Fibroblast of lung (primary cell): ENCODE measurements at places on chromosomes 16 and 17.

GRCh38 chr17:7606280-7606679 is 8.4 kb downstream of the FXR2 start:
- DNase-seq = no peak

- DNase-seq = peak; percentile 45
Observed at GRCh38 chr17:38867968-38868816, 1.7 kb upstream of the LASP1 start.

GRCh38 chr17:69607162-69607834 is 192.8 kb downstream of the MAP2K6 start:
- DNase-seq = peak; percentile 78

DNA sequence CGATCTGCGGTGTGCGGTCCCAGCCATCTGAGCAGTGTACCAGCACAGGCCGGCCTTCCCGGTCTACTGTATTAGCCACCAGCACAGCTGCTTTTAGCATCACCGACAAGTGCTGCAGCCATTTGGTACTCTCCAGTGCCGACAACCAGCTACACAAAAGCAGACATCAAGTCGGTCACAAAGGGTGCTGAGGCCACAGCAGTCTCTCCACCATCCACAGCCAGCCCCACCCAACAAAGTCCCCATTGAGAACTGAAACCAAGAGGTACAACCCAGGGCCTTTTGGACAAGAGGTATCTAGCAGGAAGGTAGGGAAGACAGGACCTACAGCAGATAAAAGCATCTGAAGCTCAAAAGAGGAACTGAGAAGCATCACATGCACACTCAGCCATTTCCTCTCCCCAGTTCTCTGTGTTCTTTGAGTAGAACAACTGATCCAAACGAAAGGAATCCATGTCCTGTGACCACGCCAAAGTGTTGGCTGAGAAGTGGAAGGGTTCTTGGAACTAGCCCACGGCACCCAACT is 9.5 kb downstream of the MTMR4 start:
- no peak for DNase-seq

DNA sequence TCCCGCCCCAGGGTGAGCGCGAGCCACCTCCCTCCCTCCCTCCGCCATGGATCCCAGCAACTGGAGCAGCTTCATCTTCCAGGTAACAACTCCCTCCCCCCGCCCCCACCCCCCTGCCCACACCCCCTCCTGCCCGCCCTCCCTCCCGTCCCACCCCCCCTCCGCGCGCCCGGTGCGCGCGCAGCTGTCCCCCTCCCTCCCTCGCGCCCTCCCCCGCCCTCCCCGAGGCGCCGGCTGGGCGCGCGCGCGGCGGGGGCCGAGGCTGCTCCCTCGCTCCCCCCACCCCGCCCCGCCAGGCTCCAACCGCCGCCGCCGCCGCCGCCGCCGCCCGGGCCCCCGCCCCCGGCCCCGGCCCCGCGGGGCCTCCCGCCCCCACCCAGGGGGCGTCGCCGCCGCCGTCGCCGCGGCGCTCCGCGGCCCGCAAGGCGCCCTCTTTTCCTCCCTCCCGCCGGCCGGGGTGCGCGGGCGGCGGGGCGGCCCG is at the start of gene MAZ:
Gene MAZ, plus strand, starts transcription at position 431 of the 481 bp plus-strand sequence. CDS start 173 bp downstream, outside the sequence.
- DNase-seq = peak; percentile 94

DNA sequence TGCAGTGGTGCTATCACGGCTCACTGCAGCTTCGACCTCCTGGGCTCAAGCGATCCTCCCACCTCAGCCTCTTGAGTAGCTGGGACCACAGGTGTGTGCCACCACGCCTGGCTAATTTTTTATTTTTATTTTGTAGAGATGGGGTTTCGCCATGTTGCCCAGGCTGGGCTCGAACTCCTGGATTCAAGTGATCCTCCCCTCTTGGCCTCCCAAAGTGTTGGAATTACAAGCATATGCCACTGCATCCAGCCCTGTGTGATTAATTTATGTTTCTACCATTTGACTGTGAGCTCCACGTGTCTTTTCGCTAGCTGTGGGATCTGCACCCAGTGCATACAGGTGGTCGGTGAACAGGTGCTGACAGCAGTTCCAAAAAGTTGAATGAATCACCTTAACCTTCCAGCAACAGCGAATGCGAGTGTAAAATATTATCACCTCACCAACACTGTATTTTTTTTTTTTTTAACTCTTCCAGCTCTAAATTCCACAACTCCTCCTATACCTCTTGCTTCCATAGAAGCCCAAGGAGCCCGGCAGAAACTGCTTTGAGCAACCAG is 484 bp upstream of the NUDT7 start:
- no peak for DNase-seq

- no peak for DNase-seq
Observed at GRCh38 chr17:59874376-59874775, 18.4 kb downstream of the TUBD1 start.

DNA sequence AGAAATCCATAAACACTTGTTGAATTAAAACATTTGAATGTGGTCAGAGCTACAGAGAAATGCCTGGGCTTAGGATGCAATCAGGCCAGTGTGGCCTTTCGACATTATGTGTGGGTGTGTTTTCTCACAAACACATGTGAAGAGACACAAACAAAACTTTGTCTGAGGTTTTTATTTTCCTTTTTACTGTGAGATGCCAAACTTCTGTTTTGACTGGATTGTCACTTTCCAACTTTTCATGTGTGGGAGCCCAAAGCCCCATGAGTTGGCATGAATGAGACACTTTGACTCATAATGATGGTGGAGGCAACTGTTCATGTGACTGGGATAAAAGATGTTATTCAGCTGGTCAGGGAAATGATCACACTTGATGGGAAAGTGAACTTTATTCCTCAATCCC is 71.9 kb upstream of the GAS7 start:
- DNase-seq = no peak

DNA sequence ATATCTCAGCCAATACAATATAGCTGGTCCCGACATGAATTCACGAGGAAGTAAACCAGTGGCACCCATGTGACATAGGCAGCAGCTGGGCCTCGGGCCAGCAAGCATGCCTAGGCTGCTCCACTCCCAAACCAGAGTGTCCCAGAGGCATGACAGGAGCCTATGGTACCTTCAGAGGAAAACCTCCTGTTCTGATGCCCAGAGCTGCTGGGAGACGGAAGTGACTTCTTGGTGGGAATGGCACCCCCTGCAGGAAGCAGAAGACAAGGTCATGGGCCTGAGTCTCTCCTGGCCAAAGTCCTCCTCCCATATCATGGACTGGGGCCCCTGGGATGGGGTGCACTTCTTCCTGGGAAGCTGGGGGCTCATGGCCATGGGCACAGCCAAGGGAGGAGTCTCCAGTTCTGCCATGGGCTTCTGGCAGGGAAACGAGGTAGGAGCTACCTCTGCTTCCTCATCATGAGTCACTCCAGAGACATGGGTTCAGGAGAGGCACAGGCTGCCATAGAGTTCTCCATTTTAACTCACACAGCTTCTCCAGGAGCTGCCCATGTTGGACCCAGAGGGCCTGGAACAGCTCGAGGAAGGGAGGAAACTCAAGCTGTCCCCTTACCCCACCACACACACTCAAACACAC is 13.4 kb downstream of the FBF1 start:
- peak; percentile 15 for DNase-seq

DNA sequence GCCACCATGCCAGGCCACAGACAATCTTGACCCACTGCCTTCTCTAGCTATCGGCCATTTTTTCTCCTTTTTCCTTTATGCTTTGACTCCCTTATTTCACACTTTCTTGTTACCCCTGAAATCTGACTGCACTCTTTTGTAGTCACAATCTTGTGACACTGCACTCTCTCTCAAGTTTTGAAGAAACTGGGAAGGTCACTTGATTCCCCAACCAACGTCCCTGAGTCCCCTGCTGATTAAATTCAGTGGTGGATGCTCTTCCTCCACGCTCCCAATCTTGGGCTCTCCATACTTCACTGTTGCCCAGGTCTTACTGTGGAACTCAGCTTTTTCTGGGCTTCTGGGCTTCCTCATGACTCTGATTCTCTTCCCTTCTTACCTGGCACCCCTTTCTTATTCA is 33.9 kb downstream of the PECAM1 start:
- no peak for DNase-seq

GRCh38 chr17:29958947-29959657 is 17.7 kb downstream of the EFCAB5 start:
- DNase-seq = peak; percentile 72

DNA sequence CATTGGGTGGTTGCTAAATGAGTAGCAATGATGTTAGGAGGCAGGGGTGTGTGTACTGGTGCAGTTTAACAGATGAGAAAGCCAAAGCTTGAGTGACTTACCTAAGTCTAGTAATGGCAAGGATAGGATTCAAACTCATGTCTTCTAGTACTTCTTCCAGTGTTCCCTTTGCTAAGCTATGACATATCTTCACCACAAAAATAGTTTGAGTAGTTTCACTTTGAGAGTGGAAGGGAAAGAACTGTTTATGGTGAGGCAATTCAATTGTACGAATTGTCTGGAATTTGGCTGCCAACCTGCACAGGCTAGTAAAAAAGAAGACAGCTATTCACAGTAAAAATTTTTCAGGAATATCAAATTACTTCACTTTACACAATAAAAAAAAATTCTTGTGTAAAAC is 138.0 kb downstream of the NLK start:
- peak; percentile 56 for DNase-seq

DNA sequence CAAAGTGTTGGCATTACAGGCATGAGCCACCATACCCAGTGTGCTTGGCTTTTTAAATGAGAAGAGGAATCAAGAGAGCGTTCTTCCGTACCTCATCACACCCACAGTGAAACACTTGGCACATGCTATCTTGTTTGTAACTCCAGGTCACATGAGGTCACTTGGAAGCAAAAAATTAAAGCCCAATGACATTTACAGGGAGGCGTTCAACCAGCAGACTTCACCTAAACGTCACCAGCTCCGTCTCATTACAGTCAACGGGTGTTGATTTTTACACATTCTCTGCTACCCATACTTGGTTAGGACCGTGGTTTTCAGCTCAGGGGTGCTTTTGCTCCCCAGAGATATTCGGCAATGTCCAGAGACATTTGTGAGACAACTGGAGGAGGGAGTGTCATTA is 127.0 kb downstream of the XYLT1 start:
- no peak for DNase-seq

DNA sequence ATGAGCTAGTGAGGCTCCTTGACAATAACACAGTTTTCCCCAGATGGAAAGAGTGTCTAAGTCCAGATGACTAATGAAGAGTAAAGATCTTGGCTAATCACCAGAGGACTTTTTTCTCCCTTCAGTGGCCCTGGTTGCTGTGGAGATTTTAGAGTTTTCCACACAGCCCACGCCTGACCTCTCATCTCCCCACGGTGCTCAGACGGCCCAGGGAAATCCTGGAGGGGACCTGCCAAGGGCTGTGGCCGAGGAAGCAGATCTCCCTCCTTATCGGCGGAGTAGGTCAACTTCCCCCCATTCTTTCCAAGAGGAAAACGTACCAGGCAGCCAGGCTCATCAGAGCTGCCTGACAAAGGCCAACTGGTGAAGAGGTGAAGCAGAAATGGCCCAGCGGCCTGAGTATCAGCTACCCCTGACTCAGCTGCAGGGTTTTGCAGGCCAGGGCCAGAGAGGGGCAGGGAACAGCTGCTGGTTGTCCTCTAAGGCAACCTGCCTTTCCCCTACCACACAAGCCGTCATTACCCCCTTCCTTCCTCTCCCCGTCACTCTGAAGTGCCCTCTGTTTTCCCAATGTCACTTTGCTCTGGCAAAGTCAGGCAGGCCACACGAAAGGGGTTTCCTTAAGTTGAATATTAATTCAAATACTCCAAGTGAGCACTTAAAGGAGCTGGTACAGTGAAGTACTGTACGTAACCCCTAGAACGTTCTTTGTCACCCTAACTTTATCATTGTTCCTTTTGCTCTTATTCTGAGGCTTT is 140.2 kb upstream of the ADAMTS18 start:
- DNase-seq = no peak

- DNase-seq = no peak
Observed at GRCh38 chr16:11213799-11214198, 42.2 kb downstream of the SOCS1 start.

DNA sequence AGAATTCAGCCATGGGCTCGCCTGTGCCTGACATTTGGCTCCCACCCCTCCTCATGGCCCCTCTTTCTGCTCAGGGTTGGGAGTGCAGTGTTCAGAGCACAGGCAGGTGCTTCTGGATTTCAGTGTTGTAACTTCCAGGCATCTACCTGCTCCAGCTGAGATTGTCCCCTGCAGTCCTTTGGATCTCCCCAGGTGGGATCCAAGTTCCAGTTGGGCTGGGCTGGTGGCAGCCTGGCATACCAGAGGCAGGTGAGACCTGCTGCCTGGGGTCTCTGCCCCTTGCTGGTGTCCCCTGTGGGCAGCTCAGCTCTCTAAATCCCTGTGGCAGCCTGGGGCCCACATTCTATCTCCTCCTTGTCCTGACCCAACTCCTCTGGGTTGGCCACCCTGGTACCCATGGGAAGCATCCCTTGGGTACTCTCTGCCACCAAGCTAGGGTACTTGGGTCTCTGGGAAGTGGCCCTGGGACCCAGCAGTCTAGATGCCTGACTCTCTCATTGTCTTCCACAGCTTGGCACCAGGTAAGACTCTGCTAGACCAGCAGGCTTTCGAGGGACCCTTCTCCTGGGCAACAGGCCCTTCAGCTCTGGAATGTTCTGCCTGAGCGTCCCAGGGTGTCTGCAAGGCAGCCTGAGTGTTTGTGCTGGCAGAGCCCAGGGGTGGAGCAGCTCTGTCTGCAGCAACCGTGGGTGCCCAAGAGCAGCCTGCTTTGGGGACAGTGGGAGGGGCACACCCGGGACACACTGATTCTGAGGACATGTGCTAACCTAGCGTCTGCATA is 42.5 kb downstream of the DNAH17 start:
- no peak for DNase-seq

DNA sequence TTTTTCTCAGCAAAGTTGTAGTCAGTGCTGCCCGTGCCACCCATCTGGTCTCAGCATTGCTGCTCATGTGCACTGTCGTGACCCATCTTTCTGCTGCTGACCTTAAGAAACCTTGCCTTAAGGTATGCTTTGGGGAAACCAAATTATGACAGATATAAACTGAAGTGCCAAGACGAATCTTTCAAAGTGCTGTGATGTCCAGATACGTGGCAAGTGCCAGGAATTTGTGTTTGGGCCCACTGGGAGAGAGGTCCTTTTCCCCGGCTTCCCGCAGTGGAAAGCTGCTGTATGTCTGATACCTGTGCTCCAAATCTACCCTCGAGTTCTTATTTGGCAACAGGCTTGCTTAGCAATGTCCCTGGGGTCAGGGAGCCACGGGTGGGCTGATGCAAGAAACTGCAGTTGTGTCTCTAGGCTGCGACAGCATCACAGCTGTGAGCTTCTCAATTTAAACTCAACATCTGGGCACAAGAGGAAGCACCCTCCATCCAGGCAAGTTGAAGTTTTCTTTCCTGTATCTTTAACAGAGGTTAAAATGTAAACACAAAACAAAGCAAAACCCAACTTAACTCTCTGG is 30.3 kb upstream of the TOX3 start:
- DNase-seq = no peak

GRCh38 chr16:12801511-12802042 is 2.1 kb downstream of the CPPED1 start:
- peak; percentile 69 for DNase-seq

DNA sequence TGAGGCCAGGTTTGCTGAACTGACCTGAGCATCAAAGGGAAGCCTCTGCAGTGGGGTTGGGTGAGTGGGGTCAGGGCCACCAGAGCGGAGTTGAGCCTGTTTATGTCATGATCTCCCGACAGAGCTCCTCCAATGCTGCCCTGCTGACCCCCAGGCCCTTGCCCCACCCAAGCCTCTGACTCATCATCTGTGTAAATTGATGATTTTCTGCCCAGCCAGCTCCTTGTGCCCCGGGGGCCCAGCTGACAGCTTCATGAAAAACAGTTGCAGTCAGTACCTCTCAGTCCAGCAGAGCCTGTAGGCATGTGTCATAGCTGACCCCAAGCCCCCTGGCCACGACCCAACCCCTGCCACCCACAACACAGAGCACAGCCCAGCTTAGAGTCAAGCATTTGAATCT is 134.9 kb downstream of the CCT6B start:
- no peak for DNase-seq

- no peak for DNase-seq
Observed at GRCh38 chr17:72405662-72406230, 284.9 kb downstream of the SOX9 start.
